ENCODE measurements at places on chromosomes 13 and 19.

DNA sequence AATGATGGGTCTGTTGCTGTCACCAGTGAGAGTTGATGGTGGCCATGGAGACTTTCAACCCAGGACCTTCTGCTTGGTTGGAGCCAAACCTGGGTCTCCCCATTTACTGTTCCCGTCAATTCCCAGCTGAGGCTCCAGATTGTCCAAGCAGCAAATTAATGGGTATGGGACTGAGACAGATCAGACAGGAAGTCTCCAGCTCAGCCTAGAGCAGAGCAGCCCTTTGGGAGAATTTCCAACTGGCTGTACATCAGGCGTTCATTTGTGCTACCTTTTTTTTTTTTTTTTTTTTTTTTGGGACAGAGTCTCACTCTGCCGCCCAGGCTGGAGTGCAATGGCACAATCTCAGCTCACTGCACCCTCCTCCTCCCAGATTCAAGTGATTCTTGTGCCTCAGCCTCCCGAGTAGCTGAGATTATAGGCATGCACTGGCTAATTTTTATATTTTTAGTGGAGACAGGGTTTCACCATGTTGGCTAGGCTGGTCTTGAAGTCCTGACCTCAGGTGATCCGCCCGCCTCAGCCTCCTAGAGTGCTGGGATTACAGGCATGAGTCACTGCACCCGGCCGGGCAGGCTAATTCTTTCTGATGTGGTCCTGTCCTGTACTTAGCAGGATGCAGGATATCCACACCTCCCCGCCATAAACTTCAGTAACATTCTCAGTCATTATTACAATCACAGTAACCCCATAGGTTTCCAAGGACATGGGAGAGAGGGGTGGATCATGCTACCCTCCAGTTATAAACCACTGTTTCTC is 9.3 kb downstream of the MAP3K10 start:
- H3K27me3 ChIP-seq, result no peaks in the 10 kb centered on the region
- H3K36me3 ChIP-seq, result no peaks in the 10 kb centered on the region
- DNase-seq, result no peak

DNA sequence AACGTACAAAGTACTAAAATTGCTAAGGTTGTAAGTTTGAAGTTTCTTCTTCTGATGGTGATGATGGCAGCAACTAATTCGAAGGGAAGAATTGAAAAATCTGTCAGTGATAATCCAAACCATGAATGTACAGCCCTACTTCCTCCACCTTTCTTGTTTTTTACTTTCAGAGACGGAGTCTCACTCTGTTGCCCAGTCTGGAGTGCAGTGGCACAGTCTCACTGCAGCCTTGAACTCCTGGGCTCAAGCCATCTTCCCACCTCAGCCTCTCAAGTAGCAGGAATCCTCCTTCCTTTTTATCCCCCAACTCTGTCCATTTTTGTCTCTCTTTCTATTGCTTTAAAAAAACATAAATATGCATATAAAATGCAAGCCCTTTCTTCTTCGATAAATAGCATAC is 112.3 kb upstream of the SOX21 start:
- no peaks in the 10 kb centered on the region for H3K36me3 ChIP-seq
- no peak overlapping the region for H3K4me3 ChIP-seq
- no peaks in the 10 kb centered on the region for H3K4me1 ChIP-seq
- DNase-seq, result no peak

GRCh38 chr13:78326633-78327032 is 276.7 kb downstream of the POU4F1 start:
- H3K36me3 ChIP-seq, result no peaks in the 10 kb centered on the region
- H3K4me3 ChIP-seq, result no peak overlapping the region
- DNase-seq, result no peak
- no peak overlapping the region for H3K27ac ChIP-seq

DNA sequence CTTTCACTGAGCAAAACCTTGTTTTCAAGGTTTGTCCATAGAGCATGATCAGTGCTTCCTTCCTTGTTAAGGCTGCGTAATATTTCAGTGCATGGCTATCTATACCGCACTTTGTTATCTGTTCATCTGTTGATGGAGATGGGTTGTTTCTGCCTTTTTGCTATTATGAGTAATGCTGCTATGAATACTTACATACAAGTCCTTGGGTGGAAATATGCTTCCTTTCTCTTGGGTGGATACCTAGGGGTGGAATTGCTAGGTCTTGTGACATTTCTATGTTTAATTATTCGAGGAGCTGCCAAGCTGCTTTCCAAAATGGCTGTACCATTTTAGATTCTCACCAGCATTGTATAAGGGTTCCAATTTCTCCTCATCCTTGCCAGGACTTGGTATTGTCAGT is 70.9 kb downstream of the SPATA13 start:
- H3K4me1 ChIP-seq, result peaks cover 21% of the 10 kb centered on the region
- peaks cover 4% of the 10 kb centered on the region for H3K36me3 ChIP-seq
- no peak overlapping the region for H3K27ac ChIP-seq
- H3K27me3 ChIP-seq, result no peaks in the 10 kb centered on the region

GRCh38 chr13:85657942-85658341 is 141.3 kb downstream of the SLITRK6 start:
- no peaks in the 10 kb centered on the region for H3K27me3 ChIP-seq
- no peaks in the 10 kb centered on the region for H3K4me1 ChIP-seq
- no peak overlapping the region for H3K4me3 ChIP-seq
- no peak overlapping the region for H3K27ac ChIP-seq
- no peaks in the 10 kb centered on the region for H3K36me3 ChIP-seq

DNA sequence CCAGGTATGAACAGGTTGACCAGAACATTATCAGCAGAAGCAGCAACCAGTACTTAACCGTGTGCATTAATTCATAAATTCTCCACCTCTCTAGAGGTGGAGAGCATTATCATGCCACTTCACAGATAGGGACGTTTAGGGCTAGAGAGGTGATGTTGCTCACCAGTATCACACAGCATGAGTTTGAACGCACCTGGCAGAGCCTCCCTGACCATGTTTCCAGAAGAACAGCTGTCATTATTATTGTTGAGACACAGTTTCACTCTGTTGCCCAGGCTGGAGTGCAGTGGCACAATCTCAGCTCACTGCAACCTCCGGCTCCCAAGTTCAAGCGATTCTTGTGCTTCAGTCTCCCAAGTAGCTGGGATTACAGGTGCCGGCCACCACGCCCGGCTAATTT is 6.8 kb downstream of the KANK2 start:
- DNase-seq, result no peak
- H3K4me3 ChIP-seq, result no peak overlapping the region
- peaks cover 2% of the 10 kb centered on the region for H3K4me1 ChIP-seq
- H3K27me3 ChIP-seq, result no peaks in the 10 kb centered on the region

DNA sequence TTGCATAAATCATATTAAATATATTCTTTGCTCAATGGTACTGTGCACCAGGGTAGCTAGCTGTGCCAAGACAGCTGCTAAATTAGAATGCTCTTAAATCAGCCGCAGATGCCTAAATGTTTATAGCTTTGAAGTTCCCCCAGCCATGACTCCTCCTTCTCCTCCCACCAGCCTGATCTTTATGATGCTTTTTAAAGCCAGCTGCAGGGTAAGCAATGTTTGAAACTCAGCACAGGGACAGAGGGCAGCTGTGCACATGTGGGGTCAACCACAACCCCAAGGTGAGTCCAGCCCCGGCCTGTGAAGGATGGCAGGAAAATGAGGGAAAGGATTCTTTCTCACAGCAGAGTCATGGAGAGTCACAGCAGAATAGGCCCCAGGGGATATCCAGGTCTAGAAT is 635.7 kb downstream of the UQCRFS1 start:
- H3K4me1 ChIP-seq, result no peaks in the 10 kb centered on the region
- no peak for DNase-seq
- no peaks in the 10 kb centered on the region for H3K36me3 ChIP-seq
- H3K27ac ChIP-seq, result no peak overlapping the region

DNA sequence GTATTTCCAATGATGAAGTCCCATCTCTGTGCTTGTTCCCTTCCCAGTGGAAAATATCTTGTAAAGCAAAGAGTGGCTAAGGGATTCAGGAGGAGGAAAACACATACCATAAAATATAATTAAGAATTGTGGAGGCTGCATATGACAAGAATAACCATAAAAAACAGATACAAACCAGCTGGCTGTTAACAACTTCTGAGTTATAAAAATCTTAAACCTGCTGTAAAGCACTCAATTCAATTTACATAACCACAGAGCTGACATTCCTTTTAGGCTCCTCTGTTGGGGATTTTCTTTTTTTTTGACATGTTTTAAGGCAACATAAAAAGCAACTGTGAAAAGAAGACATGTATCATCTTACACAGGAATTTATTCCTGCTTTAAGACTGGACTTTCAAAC is 207.6 kb downstream of the DACH1 start:
- H3K4me3 ChIP-seq, result no peak overlapping the region
- DNase-seq, result no peak
- no peaks in the 10 kb centered on the region for H3K27me3 ChIP-seq
- H3K27ac ChIP-seq, result no peak overlapping the region

- DNase-seq, result no peak
- H3K36me3 ChIP-seq, result no peaks in the 10 kb centered on the region
- peaks cover 10% of the 10 kb centered on the region for H3K27me3 ChIP-seq
- H3K4me3 ChIP-seq, result no peak overlapping the region
- no peak overlapping the region for H3K27ac ChIP-seq
Observed at GRCh38 chr13:95564091-95564490, 11.6 kb downstream of the CLDN10 start.

All from activated naive CD8-positive, alpha-beta T cell treated with anti-CD3 and anti-CD28 coated beads, Interleukin-2, amount 10 ng/mL, durations not matched to agents 7 days and 5 days (primary cell).